ENCODE measurements at places on chromosomes 16 and 17.

DNA sequence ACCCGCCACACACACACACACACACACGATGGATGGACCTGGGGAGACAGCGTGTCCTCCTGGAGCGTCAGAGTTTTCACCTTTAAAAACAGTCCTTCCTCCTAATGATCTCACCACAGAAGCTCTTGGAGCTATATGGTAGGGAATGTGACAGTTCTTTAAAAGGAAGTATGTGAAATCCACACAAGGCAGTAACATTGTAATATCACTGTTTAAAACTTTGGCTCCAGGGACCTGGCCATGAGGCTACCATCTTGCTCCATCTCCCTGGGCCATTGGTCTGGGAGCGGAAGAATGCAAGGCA lies 302.4 kb downstream of the SOX9 start:
- DNase-seq: no peak

DNA sequence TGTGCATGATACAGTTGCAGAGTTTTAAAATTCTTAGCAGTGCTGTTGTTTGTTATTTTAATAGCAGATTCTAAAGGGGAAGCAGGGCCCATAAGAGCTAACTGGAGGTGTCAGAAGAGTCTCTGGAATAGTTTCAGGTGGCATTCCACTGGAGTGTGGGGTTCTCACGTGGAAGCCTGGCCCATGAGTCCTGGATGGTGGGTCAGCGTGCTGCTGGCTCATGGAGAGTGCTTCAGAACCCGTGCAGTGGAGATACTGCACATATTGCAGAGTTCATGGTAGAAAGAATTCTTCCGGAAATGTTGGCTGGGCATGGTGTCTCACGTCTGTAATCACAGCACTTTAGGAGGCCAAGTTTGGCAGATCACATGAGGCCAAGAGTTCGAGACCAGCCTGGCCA lies 43.9 kb downstream of the B9D1 start:
- no peak for DNase-seq

GRCh38 chr17:2335726-2336214 lies 487 bp downstream of the TSR1 start:
- DNase-seq: no peak

- DNase-seq: no peak
Observed at GRCh38 chr17:79832218-79833109, 6.8 kb downstream of the CBX4 start.

GRCh38 chr17:68963958-68964357 lies 8.8 kb upstream of the ABCA8 start:
- no peak for DNase-seq

DNA sequence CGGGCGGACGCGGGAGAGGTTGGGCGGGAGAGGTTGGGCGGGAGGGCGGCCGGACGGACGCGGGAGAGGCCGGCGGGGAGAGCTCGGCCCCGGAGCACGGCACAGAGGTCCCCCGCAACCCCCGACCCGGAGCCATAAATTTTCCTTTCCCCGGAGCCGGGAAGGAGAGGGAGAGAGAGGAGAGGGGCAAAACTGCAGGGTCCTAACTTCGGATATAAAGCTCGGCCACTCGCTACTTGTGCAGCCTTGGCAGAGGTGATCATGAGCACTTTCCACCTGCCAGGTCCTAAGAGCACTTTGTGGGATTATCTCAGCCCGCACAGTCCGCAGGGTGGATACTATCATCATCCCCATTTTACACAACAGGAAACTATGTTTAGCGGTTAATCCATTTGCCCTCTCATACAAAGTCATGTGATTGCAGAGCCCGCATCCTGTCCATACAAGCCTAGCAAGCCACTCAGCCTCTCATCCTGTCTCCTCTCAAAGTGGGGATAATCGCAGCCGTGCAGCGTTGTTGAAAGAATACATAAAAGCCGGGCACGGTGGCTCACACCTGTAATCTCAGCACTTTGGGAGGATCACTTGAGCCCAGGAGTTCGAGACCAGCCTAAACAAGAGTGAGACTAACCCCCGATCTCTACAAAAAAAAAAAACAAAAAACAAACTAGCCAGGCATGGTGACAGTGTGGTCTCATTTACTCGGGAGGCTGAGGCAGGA lies 780 bp upstream of the DCAKD start:
- DNase-seq: no peak

DNA sequence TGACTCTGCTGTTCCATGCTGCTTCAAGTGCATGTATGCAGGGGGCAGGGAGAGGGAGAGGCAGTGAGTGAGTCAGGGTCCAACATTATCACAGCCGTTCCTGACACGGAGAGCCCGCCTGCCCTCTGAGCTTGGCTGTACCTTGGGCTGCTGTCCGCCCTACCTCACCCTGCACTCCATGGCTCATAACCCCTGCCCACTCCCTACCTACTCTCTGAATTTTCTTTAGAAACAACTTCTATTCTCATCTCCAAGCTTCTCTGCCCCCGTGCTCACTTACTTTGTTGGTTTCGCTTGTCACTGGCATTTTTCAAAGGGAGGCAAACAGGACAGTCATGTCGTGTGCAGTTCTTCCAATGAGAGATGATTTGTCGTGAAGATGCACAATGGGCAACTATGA lies 74.4 kb upstream of the TRAP1 start:
- DNase-seq: no peak

GRCh38 chr17:57988301-57989250 lies 522 bp upstream of the VEZF1 start:
- DNase-seq: peak; percentile 17

- DNase-seq: no peak
Observed at GRCh38 chr16:5615868-5616642, 518.5 kb upstream of the EEF2KMT start.

DNA sequence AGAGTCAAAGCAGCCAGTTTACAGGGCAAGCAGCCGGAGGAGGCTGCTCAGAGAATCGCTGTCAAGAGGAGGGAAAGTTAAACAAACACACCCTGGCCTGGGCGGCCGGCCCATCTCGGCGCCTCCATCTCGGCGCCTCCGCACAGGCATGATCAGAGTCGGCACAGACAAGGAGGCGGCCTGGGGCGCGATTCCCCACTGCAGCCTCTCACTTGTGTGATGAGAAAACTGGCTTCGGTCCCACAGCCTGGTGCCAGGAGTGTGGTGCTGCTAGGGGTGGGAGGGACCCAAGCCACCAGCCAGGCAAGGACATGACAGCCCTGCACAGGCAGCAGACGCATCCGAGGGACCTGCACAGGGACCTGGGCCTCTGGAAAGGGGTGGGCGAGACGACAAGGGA lies 17.7 kb downstream of the SLC38A10 start:
- no peak for DNase-seq

GRCh38 chr16:9102379-9102778 lies 10.9 kb downstream of the HAPSTR1 start:
- no peak for DNase-seq

DNA sequence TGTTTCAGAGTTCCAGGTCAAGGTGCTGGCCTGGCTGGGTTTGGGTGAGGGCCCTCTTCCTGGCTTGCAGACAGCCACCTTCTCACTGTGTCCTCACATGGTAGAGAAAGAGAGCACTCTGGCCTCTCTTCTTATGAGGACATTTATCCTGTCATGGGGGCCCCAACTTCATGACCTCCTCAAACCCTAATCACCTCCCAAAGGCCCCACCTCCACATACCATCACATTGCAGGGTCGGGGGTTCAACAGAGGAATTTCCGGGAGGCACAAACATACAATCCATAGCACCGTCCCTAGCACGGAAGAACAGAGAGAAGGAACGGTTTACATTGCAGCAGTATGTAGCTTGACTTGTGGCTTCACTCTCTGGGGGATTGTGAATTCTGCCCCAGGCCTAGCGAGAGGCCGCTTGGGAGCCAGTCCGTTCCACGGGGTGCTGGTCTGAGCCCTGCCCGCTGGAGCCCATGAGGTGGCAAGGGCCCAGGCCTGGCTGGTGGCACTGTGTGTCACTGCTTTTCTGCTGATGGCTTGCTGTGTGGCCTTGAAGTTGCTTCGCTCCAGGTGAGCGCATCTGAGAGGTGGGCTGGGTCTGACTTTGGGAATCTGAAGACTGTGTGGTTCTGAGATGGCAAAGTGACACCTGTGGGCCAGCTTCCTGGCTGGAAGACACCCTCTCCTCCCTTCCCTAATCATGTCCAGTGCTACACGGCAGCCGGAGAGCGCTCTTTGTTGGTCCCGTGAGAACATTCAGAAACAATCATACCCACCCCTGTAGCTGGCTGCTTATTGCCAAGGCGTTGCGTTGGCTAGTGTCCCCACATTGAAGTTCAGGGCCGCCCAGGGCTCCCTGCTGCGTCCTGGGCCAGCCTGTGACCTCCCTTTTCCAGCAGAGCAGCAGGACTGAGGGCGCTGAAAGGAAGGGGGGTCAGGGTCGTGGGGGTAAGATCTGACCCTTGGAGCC lies 98.3 kb downstream of the CMIP start:
- DNase-seq: no peak

- no peak for DNase-seq
Observed at GRCh38 chr16:5031601-5032000, 2.1 kb downstream of the NAGPA start.

All from stimulated activated CD4-positive, alpha-beta T cell treated with anti-CD3 and anti-CD28 coated beads, Interleukin-1b, Interleukin-23, amount 100 ng/mL, for 1 hour (primary cell).